ENCODE measurements at places on chromosomes 4 and X.

- no peak for DNase-seq
Observed at GRCh38 chr4:54038056-54038455, 26.3 kb downstream of the CHIC2 start.

- no peak for DNase-seq
Observed at GRCh38 chr4:5747738-5748375, 36.9 kb downstream of the EVC start.

- no peak for DNase-seq
Observed at GRCh38 chr4:87121341-87122065, 98.9 kb downstream of the KLHL8 start.

DNA sequence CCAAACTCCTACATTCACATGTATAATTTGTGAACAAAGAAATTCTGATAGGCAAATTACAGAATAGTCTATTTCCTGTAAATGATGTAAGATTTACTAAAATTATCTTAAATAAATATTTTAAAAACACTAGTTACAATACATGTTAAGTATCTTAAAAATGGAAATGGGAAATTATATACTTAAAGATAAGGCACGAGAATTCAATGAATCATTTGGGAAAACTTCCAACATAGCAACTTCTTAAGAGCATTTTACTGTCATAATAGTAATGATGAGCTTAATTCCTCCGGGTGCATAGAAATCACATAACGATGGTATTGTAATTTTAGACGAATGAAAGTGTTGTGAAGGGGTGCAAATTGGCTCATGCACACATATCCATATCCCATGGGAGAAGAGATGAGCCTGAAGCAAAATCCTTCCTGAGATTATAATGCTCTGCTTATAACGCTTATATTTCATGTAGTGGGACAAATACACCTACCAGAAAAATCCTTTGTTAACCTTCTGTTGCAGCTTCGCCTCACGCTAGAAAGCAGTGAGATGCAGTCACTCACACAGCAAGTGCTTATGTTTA is 873.5 kb downstream of the PDHA2 start:
- no peak for DNase-seq

DNA sequence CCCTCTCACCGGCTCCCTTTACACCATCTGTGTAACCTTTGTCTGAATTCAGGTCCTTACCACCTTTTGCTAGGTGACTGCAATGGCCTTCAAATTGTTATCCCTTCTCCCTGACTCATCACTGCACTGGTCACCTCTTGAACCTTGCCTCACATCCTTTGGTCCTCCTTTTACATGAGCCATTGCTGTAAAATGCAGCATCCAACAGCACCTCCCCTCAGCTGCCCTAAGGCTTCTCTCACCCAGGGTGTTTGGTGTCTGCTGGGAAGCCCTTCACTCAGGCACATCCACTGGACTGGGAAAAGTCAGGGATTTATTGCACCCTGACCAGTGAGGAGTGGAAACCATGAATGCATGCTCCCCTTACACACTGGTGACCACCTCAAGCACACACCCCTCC is 192.5 kb upstream of the GATB start:
- no peak for DNase-seq

- DNase-seq, result no peak
Observed at GRCh38 chr4:48258845-48259397, 10.7 kb downstream of the TEC start.

DNA sequence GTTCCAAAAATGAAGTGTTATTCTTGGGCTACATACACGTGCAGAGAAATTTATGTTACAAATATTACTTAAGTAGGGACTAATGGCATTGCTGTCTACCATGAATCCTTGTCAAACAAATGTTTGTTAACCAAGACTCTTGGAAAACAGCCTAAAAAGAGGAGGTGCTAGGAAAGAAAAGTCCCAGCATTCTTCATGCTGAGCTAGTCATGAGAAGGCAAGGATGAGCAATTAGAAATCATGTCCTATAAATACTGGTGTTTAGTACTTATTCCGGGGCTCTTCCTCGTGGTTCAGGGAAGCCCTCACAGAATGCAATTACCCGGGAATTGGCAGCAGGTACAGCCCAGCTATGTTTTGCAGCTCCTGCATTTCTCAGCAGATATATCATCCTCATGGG is 378.1 kb upstream of the FTHL17 start:
- no peak for DNase-seq

- no peak for DNase-seq
Observed at GRCh38 chr4:104728380-104729122, 233.9 kb upstream of the CXXC4 start.

DNA sequence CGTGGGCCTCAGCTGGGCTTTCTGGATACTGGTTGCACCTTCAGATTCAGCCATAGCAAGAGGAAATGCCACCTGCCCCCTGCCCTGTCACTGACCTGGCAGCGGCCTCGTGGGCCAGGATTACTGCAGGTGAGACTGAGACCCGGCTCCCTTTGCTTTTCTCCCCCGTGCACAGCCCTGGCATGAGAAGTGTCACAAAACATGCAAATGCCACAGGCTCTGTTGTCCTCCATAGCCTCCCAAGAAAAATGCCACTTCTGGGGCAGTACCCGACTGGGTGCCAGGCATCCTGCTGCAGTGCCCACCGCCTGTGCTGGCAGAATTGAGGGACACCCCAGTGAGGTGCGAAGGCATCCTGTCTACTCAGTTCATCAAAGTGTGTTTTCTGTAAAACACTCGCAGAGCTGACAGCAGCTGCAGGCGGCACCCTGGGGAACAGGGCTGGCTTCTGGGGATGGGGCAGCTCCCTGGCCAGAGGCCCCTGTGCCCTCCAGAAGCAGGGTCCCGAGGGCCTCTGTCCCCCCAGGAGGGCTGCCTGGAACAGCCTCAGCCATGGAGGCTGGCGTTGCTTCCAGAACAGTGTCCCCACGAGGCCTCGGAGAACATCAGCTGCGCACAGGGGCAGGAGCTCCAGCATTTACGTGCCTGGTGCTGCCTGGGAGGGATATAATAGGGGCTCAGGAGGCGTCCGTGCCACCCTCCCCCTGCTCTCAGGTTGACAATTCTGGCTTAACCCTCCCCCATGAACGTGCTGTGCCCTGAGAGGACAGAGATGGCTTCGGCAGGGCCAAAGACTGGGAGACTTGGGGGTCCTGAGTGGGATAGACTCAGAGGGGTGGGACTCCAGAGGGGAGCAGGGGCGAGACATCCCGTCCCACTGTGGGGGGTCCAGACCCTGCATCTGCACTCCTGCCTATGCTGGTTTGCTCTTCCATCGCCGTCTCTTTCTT is 99.5 kb upstream of the NKX1-1 start:
- DNase-seq, result no peak

DNA sequence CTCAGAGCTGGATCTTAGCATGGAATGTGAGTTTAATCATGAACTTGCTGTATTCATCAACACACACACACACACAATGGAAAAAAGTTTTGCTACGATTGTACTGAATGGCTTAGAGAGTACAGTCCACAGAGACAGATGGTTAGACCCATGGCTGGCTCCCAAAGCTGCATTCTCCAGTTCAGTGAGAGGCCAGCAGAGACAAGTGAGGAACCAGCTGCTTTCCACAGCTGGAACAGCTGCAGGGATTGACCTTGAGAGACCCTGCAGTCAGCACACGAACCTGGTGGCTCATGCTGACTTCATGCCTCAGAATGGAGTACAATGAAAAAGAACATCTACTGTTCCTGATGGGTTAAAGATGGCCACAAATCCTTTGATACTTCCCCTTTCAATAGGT is 94.5 kb downstream of the DHX15 start:
- no peak for DNase-seq

DNA sequence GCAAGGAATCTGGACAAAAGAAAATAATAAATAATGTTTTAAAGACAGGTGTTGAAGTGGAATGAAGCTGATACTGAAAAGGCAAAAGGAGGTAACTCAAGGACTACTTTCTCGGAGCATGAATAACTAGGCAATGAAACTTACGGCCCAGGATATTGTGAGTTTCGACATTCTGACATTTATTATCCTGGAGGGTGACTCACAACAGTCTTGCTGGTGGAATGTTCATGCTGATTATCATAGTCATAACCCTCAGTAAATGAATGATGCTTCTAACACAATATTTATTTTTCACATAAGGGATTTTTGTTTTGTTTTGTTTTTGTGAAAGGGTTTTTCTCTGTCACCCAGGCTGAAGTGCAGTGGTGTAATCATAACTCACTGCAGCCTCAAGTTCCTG is 147.0 kb upstream of the HPGD start:
- no peak for DNase-seq

DNA sequence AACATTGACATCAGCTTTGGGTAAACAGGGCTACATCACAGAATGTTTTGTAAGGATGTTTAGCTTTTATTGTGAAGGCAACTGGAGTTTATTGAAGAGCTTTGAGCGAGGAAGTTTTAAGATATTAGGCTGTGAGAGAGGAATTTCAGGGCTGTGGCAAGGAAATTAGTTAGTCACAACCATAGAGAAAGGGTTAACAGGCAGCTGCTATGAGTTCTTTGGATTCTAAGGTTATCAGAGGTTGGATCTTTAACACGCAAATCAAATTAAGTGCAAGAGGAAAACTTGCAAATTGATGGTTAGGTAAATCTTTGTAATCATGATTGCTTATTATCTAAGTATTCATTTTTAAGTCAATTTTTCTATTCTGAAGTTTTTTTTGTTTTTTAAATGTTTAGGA is 156.0 kb downstream of the UGT8 start:
- DNase-seq, result no peak

DNA sequence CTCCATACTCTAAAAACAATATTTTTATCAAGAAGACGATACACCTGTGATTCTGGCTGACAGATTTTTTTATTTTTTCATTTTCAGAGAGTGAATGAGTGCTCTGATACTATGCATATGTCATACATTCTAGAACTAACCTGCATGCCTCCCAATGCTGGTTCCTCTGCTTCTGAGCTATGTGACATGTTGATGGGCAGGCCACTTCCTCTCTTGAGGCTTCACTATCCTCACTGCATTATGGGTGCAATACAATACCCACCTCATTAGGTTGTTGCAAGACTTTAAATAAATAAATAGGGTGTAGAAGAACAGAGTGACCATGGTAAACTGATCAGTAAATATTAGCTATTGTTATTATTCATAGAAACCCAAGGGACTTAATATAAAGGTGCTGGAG is 408.3 kb downstream of the HNRNPD start:
- DNase-seq, result no peak

DNA sequence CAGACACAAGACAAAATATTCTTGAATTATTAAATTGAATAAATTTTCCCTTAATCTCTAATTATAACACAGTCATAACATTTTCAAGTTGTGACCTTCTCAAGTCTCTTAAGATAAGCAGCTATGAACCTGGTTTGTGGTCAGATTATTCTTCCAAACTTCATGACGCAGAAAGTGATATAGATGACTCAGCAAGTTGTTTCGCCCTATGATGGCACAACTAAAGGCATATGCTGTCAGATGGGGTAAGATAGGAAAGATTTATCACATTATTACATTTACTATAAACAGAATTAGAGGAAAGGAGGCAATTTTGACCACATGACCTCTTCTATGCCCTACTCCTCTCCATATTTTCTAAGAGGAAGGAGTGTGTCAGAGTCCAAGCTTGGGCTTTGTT is 4.6 kb upstream of the DCAF12L2 start:
- DNase-seq, result no peak

- no peak for DNase-seq
Observed at GRCh38 chr4:978957-979701, 5.8 kb upstream of the DGKQ start.

- DNase-seq, result no peak
Observed at GRCh38 chr4:31791666-31792065, 1071.5 kb downstream of the PCDH7 start.

DNA sequence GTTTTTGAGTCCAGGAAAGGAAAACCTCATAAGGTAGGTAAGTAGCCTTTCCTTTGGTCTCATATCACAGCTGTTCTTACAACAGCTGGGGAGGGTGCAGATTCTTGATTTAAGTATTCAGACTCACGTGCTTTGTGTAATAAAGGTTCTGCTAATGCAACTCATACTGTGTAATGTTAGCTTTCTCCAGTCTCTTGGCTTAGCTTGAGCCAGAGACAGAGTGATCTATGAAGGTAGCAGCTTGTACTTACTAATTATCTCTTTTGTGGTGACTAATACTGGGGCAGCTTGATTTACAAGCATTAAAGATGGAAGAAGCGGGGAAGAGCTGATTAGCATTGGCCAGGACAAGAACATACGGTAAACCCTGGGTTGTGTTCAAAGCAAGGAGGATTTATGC is 80.3 kb downstream of the LNX1 start:
- DNase-seq, result no peak

- DNase-seq, result no peak
Observed at GRCh38 chr4:150082241-150082640, 4.0 kb downstream of the DCLK2 start.

GRCh38 chr4:101221294-101221693 is 126.0 kb downstream of the PPP3CA start:
- no peak for DNase-seq

DNA sequence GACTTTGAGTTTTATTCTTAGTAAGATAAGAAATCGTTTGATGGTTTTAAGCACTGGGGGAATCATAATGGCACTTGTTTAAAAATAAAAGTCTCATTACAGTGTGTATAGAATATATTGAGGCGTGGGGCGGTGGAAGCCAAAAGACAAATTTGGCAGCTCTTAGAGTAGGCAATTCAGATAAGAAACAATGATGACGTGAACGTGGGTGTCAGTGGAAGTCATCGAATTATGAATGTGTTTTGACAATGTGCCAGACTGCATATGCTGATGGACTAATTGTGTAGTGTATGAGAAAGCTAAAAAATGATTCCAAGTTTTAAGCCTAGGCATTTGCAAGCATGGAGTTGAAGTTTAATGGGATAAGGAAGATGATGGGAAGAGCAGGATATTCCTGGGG is 35.8 kb downstream of the SPANXD start:
- no peak for DNase-seq

- no peak for DNase-seq
Observed at GRCh38 chr4:47010912-47011446, 17.6 kb upstream of the GABRA4 start.

GRCh38 chr4:1239141-1239949 is 9.6 kb downstream of the CTBP1 start:
- DNase-seq, result no peak

DNA sequence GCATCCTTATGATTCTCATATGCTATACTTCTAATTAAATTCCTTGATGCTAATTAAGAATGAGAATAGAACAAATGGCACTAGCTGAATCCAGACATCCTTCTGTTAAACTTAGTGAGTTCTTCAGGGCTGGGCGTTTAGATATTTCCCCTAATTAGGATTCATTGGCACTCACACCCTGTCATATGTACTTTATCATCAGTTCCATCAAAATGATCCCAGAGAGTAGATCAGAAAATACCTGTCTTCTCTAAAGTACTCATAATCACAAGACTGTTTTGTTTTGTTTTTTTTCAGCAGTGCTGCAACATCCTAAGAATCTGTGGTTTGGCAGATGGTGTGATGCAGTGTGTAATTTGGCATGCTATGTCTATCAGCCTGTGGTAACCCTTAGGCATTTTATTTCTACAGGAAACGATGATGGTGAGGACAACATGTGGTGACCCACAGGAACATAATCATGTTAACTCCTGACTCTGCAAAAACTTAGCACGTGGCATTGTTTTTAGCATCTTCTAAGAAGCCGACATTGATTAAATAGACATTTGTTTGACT is 2528.4 kb downstream of the ARAP2 start:
- no peak for DNase-seq

Measured in activated CD4-positive, alpha-beta T cell treated with anti-CD3 and anti-CD28 coated beads, Interleukin-2, amount 50 U/mL, for 24 hours (primary cell).